ENCODE measurements at places on chromosomes 7 and 10. TPM values are rescaled to one million over a fixed set of nuclear protein-coding genes. Genes with fewer than 3 reads are reported as not detected.

The TLX1 gene
- not detected for total RNA-seq

- H3K27ac ChIP-seq: no peak within 1 kb of the TSS
- DNase-seq: peak; percentile 91
- peaks cover 40% of the 10 kb centered on the region for H3K4me1 ChIP-seq
- peaks cover 100% of the 10 kb centered on the region for H3K27me3 ChIP-seq
These were observed at the start of gene HOXA5 for GRCh38 chr7:27143023-27143949. Gene HOXA5, minus strand, starts transcription at chr7:27143681. Its CDS starts 74 bp downstream, at chr7:27143607.

The DIP2C gene
- total RNA-seq: 7.5 TPM

GRCh38 chr10:129887381-129887905 lies 76.6 kb downstream of the EBF3 start:
- H3K36me3 ChIP-seq: no peaks in the 10 kb centered on the region
- H3K4me3 ChIP-seq: no peak overlapping the region
- peaks cover 24% of the 10 kb centered on the region for H3K4me1 ChIP-seq
- no peak for DNase-seq
- H3K27ac ChIP-seq: no peak overlapping the region

The LRMDA gene
- total RNA-seq: not detected

DNA sequence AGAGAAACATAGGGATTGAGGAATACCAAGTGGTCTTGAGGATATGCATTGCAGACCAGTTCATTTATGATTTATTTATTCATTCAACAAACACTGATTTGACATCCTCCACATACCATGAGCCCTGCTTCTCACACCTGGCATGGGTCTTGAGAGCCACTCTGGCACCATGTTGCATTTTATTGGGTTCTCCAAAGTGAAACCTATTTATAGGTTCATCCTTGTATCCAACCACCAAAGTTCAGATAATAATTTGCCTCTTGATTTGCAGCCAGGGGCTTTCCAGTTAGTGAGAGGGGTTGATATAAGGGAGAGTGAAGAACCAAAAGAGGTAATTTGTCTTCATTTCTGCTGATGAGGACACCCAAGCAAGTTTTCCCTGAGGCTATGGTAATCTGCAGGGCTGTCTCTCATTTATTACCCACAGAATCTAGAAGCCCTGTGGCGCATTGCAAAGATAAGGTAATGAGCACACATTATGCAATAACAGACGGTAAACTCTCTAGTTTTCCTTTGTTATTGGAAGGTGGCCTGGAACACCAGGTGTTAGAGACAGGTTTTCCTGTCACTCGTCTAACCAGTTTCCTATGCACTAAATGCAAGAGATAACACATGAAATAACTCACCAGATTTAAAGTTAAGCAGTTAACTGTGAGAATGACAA lies 28.8 kb upstream of the ICA1 start:
- H3K4me1 ChIP-seq: peaks cover 33% of the 10 kb centered on the region
- no peaks in the 10 kb centered on the region for H3K27me3 ChIP-seq
- H3K27ac ChIP-seq: no peak overlapping the region
- peak; percentile 18 for DNase-seq
- H3K4me3 ChIP-seq: no peak overlapping the region

DNA sequence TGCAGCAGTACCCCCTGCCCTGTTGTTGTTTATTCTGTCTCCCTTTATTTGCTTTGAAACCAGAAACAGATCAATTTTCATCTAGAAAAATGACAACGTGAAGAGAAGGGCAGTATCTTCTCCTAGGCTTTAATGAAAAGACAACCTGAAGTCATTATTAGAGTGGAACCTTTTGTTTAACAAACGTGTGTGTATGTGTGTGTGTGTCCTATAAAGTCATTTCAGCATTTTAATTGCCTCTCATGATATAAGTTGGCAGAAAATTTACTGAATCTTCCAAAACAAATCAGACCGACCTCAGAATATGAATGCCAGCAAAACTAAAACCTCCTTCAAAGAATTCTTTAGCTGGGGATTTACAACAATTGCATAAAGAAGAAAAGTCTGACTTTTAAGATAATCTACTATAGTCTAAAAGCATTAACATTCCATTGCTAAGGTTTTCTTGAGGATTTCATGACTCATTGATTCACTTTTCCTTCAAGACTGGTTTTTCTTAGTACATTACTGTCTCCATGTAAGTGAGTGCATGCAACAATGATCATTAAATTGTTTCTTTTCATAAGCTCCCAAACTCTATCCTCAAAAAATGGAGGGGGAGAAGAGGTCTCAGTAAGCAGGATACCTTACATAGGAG lies 3.2 kb downstream of the GLI3 start:
- H3K36me3 ChIP-seq: no peaks in the 10 kb centered on the region
- peaks cover 13% of the 10 kb centered on the region for H3K27me3 ChIP-seq
- no peak for DNase-seq
- H3K4me3 ChIP-seq: no peak overlapping the region

GRCh38 chr10:5661043-5661442 lies 5.4 kb downstream of the ASB13 start:
- H3K27me3 ChIP-seq: no peaks in the 10 kb centered on the region
- DNase-seq: no peak
- peaks cover 32% of the 10 kb centered on the region for H3K4me1 ChIP-seq
- H3K36me3 ChIP-seq: no peaks in the 10 kb centered on the region

GRCh38 chr7:148584154-148584827 lies 6.3 kb upstream of the C7orf33 start:
- H3K36me3 ChIP-seq: no peaks in the 10 kb centered on the region
- DNase-seq: no peak
- H3K27me3 ChIP-seq: no peaks in the 10 kb centered on the region
- H3K4me1 ChIP-seq: peaks cover 12% of the 10 kb centered on the region
- no peak overlapping the region for H3K27ac ChIP-seq
- no peak overlapping the region for H3K4me3 ChIP-seq

- no peak for DNase-seq
- peaks cover 13% of the 10 kb centered on the region for H3K4me1 ChIP-seq
- H3K27me3 ChIP-seq: no peaks in the 10 kb centered on the region
- no peak overlapping the region for H3K27ac ChIP-seq
- no peaks in the 10 kb centered on the region for H3K36me3 ChIP-seq
- H3K4me3 ChIP-seq: no peak overlapping the region
These were observed 283.8 kb upstream of the C7orf33 start for GRCh38 chr7:148306759-148307158.

The VIPR2 gene
- 2.1 TPM for total RNA-seq

Data from GM23338 (cell line).